ENCODE measurements at places on chromosomes 2 and 18. TPM values are rescaled to one million over a fixed set of nuclear protein-coding genes. Genes with fewer than 3 reads are reported as not detected.

The FBXO36 gene
- total RNA-seq = 4.3 TPM

The AQP12B gene
- 0.05 TPM for total RNA-seq

The ZNF385B gene
- 1.6 TPM for total RNA-seq

The SH3RF3 gene
- total RNA-seq = 0.73 TPM

The RAPGEF4 gene
- total RNA-seq = 4.2 TPM

The KCNK3 gene
- 0.62 TPM for total RNA-seq

The ITPRID2 gene
- 46.5 TPM for total RNA-seq

The CYTIP gene
- 0.07 TPM for total RNA-seq
